ENCODE measurements at places on chromosomes 2 and 18.

DNA sequence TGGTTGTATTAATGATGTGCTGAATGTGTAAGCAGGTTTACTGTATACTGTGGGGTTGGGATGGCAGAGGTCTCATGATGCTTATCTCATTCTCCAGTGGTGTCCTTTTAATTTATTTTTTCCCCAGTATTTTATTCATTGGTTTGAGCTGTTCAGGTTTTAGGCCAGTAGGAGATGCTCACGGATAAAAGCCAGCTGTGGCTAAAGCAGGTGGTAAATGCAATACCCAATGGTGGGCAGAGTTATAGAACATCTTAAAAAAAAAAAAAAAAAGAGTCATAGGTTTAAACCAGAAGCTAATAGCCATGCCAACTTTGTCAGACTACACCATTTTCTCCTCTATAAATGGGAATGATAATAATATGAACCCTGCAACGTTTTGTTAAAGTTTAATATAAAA is 57.8 kb upstream of the NEUROD1 start:
- no peak for DNase-seq

- no peak for DNase-seq
Measured at GRCh38 chr2:216104691-216105090, 4.5 kb upstream of the XRCC5 start.

DNA sequence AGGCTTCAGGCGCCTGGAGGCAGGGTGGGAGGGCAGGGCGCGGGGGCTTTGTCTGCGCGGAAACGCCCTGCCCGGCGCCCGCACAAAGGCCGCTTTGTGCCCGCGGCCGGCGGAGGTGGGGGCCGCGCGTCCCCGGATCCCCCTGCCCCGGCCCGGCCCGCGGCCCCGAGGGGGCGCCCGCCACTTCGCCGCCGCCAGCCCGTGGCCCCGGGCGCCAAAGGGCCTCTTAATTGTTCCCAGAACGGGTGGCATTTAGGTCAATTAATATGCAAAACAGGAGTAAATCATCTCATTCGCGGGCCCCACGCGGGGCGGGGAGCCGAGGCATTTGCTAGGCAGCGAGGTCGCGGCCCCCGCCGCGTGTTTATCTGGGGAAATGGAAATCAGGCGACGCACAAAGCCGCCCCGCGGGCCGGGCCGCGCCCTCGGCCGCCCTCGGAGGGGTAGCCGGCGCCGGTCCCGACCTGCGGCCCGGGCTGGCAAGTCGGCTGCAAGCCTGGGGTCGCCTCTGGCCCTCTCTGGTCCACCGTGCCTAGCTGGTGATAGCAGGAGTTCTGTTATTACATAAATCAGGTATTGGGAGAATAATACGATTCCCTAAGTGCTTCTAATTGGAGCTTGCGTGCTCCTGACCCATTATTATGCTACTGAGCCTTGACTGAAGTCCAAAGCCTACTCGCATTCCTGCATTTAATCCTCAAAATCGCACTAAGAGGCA is 148.2 kb upstream of the GLI2 start:
- DNase-seq = no peak

DNA sequence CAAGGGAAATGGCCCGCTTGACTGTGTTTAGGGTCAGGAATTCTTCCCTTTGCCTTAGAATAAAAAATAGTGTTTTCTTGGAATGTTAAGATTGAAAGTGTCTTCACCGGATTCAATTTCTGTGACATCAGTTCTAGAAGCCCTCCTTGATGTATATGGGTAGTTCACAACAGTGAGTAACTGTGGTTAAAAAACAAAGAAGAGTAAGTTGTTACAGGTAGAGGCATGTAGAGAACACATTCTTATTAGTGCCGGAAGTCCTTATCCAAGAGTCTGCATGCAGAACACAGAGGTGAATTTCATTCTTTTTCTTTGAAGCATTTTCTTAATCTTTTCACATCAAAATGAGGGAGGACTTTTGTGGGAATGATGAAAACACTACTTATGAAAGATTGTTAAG is 105.5 kb downstream of the FMNL2 start:
- DNase-seq = no peak

DNA sequence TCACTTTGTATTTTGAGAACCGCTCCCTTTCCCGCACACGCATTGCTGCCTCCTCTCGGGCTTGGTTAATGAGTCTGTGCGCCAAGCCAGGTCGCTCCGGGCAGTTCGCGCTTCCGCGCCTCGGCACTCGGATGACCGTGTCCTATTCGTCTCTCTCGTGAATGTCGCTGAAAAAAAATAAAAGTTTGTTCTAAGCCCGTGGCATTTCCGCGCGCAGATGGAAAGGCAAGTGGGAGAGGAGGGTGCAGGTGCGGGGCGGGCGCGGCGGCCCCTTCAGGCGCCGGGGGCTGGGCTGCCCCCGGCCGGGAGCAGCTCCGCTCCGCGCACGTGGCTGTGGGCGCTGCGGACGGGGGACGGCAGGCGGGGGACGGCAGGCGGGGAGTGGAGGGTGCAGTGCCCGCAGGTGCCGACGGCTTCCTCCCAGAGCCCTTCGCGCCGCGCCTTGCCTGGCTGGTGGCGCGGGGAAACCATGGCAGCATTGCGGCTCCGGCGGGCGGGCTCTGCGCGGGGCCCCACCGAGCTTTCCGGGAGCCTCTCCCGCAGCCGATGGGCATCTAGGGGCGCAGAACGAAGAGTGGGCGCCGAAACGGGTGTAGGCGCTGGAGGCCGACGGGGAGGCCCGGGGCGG is 159.6 kb upstream of the SIX2 start:
- no peak for DNase-seq

- DNase-seq = no peak
Measured at GRCh38 chr2:174286172-174286571, 37.8 kb upstream of the OLA1 start.

DNA sequence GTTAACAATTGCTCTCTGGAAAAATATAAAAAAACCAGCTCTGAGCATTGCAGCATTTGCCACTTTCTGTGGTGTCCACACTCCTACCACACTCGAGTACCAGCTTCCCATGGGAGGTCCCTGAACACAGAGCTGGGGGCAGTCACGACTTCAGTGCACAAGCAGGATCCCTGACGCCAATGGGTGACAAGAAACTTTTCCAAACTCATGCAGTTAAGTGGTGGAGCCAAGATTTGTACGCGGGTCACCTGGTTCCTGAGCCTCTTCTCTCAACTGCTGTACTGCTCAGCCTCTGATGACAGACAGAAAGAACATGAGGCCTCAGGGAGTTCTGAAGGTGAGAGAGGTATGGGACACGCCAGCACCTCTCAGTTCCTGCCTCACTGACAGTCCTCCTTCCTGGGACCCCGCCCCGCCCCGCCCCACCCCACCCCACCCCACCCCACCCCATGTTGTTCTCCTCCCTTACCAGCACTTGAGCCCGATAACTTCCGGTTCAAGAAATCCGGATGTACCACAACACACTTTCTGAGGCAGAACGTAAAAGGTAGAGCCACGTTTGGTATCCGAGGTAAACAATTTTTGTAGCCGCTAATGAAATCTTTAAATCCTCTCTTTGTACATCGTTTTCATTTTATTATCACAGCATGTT is 287.6 kb downstream of the MYCN start:
- no peak for DNase-seq

DNA sequence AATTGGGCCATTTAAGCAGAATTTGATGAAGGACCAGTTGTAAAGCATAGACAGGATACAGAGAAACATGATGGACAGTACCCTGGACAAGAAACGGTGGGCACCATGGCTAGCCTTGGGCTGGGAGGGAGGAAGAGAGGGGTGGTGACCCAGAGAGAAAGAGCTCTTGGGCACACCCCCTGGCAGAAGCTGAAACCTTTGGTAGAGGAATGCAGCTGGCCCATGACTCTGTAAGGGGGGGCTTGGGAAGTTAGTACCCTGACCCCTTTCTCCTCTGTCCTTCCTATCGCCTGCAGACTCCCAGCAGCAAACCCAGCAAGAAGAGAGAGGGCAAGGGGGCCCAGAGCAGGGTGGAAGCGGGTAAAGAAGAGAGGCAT is 32.6 kb downstream of the MRPL44 start:
- no peak for DNase-seq

GRCh38 chr2:181464966-181465365 is 7.8 kb downstream of the ITGA4 start:
- DNase-seq = no peak

GRCh38 chr2:64952511-64953482 is 36.4 kb upstream of the SLC1A4 start:
- no peak for DNase-seq

DNA sequence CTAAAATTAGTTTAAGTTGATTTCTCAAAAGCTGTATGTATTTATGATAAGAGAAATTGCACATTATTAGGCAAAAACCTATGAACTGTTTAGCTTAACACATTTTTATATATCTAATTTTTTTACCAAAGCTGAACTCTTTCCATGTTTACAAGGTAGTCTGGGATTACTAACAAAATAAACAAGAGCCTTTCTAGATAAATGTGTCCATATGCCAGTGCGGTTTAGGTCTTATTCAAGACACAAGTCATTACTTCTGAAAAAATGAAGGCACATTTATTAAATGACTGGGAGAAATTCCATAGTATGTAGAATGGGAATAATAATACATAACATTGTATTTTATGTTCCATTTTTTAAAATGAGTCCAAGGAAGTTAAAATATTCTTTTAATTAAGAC is 82.0 kb downstream of the DPP4 start:
- DNase-seq = no peak

DNA sequence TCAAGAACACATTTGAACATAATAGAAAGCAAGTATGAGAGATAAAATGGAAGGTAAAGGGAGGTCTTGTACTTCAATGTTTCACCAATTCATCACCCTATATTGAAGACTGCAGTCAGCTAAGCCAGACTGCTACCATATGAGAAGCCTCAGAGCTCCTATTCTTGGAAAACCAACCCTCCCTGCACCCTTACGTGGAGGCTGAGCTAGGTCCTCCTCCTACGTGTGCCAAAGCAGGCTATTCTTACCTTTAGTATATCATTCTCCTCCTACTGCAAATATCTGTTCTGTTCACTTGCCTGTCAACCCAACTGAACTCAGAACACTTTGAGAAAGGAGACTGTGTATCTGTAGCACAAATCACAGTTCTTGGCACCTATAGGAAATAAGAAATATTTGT is 255.8 kb upstream of the HNRNPA3 start:
- no peak for DNase-seq

GRCh38 chr18:42080340-42080739 is 125.3 kb downstream of the PIK3C3 start:
- DNase-seq = no peak

DNA sequence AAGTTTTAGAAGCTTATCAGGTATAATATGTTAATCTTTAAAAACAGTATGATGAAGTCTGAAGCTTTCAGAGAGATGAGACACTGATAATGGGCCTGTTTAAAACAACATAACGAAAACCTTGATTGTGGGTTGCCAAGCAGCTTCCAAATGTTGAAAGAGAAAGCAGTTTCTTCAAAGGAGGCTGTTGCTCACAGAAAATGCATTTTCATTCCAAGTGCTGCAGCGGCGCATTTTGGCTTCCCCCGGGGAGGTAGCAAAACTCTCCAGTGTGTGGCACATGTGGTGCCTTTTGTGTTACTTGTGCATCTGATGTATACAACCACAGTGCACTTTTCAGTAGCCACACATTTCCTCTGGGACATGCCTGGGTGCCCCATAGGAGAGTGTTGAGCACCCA is 66.1 kb downstream of the TMEFF2 start:
- DNase-seq = no peak

GRCh38 chr2:101763496-101764333 is 66.2 kb downstream of the MAP4K4 start:
- DNase-seq = no peak

DNA sequence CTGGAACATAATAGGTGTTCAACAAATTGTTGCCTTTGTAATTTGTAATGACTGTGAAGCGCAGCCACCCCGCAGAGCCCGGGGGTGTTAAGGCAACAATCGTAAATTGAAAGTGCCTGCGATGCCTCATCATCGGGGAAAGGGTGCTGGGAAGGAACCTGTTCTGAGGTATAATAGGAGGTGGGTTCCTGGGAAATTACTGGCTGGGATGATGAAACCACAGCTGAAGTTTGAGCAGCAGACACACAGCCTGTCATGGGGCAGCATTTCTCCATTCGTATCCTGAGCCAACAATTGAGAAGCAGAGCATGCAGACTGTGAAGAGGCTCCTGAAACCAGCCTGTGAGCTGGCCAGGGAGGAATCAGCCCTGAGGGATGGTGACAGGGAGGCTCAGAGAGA is 404.0 kb upstream of the MYT1L start:
- no peak for DNase-seq

DNA sequence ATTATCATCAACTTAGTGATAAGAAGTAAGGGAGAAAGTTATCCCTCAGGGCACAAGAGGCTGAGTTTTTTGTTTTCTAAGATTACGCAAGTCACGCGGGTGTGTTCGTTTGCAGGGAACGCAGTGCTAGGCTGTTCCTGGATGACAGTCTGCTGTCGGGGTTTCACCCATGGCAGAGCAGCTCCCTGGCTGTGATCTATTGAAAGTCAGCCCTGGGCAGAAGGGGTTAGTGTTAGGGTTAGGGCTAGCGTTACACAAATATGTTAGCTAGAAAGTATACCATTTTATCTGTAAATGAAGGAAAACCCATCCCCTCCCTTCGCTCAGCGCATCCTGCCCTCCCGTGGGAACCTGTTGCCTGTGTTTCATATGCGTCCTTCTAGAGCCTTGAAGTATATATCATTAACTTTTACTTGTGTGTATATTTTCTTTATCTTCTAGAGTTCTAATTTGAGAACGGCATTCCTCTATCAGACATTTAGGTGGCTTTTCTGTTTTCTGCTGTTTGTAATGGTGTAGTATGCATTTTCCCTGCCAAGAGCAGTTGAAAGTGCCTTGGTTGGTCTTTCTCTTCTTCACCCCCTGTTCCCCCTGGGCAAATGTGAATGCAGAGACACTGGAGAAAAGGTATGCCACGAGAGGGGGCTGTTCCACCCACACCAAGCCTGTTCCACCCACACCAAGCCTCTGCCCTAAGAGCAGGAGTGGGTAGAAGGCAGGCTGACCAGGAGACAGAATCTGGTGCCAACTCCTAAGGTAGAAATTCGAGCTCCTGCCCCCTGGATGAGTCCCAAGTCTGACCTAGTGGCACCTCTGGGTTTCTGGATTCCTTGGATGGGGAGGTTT is 47.0 kb downstream of the ARMC9 start:
- no peak for DNase-seq

DNA sequence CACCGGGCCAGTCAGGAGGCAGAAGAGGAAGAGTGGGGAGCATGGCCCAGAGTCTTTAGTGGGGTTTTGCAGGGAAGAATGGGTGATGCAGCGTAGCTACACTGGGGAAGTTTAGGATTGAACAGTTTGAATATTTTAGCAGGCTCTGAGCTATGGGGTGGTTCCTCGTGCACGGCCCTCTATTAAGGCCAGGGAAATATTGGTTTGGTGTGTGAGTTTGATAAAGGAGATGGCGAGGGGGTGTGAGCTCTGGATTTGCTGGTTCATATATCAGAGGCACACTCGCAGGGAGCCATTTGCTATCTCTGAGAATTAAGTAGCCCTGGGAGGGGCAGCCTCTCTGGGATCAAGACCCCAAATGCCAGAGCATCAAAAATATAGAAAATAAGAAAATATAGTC is 50.1 kb downstream of the BOLA3 start:
- DNase-seq = no peak

GRCh38 chr18:32321826-32322225 is 132.0 kb downstream of the MEP1B start:
- DNase-seq = no peak

- DNase-seq = no peak
Measured at GRCh38 chr2:124755386-124755785, 730.3 kb downstream of the CNTNAP5 start.
